Stimulated activated CD8-positive, alpha-beta memory T cell treated with anti-CD3 and anti-CD28 coated beads, Interleukin-7, amount 100 ng/mL, for 4 hours (primary cell): ENCODE measurements at places on chromosomes 2 and 18.

DNA sequence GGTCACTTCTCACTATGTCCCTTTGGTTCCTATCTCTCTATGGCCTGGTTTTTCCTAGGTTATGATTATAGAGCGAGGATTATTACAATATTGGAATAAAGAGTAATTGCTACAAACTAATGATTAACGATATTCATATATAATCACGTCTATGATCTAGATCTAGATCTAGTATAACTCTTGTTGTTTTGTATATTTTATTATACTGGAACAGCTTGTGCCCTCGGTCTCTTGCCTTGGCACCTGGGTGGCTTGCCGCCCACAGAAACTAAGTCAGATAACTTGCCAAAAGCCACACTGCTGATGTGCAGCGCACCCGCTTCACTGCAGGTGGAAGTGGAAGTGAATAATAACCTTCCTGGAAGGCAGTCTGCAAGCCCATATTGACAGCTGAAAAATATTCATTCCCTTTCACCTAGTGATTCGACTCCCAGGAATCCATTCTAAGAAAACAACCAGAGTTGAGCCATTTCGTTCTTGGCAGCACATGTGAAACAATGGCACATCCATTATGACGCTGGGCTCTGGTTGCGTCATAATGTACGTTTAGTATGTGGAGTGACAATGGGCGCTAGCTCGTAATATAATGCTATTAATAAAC, 725 bp upstream of the ANKRD53 start:
- no peak for DNase-seq

DNA sequence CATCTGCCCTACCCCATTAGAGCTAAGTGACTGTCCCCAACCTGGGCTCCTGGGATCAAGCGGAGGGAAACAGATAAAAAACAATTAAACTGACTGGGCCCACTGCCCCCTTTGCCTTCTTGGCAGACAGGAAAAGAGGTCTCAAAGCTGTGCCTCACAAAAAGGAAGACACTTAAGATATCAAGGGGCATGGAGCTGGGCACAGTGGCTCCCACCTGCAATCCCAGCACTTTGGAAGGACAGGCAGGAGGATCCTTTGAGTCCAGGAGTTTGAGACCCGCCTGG, 75.2 kb upstream of the SP3 start:
- no peak for DNase-seq

- DNase-seq: no peak
Observed at GRCh38 chr2:119694470-119694844, 15.5 kb downstream of the TMEM177 start.

GRCh38 chr2:220575963-220576362, 948.5 kb downstream of the SLC4A3 start:
- DNase-seq: no peak

DNA sequence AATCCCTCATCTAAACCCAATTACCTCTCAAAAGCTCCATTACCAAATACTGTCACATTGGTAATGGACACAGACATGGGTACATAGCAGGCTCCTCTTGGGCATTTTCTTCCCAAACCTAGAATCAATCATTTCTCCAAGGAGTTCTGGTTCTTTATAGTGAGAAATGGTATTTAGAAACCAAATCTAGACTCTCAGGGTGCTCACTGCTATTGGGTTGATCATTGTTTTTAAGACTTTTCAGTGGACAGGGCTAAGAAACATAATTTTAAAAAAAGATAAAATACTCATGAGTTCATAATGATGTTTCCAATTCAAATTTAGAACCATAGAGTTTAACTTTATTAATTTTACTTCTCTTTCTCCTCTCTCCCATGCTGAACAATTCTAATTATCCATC, 9.4 kb upstream of the GLI2 start:
- no peak for DNase-seq

- DNase-seq: no peak
Observed at GRCh38 chr2:39435741-39436591, 1.1 kb downstream of the MAP4K3 start.

DNA sequence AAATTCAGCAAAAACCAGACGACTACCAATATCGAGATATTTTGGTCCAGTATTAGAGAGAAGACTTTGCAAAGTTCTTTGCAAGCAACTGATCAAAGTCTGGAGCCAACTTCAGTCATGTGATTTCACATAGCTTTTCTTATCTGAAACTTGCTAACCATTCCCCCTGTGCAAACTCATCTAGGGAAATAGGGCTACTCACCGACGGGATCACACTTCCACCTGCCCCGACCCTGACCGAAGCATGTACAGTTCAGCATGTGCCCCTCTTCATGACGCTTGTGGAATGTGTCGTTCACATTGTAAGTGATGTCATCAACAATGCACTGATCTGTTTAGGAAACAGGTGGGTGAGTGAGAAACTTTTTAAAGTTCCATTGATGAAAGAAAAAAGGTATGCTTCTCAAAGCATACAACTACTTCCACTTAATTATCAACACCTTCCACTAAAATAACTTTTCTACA, 15.4 kb downstream of the FN1 start:
- DNase-seq: no peak

DNA sequence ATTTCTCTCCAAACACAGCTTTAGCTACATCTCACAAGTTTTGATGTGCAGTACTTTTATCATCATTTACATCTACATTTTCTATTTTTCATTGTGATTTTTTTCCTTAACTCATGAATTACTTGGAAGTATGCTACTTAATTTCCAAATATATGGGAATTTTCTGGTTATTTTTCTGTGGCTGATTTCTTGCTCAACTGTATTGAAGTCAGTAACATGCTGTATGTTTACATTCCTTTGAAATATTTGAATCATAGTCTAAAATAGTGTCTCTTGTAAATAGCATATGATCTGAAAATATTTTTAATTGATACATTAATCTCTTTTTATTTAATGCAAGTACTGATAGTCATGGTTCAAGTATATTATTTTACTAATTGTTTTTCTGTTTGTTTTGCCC, 26.0 kb upstream of the GALNT5 start:
- DNase-seq: no peak
